ENCODE measurements at places on chromosomes 4 and X.

DNA sequence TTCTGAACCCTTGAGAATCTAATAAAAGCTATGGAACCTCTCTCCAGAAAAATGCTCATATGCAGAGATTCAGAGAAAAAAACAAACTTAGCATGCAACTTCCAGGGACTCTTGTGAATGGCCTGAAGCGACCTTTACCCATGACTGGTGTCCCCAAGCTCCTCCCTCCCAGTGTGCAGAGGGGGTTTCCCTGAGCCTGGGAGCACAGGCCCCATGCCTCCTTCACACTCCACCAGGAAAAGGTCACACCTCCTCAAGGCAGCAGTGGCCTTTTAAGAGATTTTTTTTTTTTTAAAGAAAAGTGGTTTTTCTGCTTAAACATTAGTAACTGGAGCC, 13.3 kb upstream of the UBA6 start:
- no peak for DNase-seq

- DNase-seq, result no peak
Measured at GRCh38 chrX:114800719-114801118, 216.7 kb downstream of the IL13RA2 start.

DNA sequence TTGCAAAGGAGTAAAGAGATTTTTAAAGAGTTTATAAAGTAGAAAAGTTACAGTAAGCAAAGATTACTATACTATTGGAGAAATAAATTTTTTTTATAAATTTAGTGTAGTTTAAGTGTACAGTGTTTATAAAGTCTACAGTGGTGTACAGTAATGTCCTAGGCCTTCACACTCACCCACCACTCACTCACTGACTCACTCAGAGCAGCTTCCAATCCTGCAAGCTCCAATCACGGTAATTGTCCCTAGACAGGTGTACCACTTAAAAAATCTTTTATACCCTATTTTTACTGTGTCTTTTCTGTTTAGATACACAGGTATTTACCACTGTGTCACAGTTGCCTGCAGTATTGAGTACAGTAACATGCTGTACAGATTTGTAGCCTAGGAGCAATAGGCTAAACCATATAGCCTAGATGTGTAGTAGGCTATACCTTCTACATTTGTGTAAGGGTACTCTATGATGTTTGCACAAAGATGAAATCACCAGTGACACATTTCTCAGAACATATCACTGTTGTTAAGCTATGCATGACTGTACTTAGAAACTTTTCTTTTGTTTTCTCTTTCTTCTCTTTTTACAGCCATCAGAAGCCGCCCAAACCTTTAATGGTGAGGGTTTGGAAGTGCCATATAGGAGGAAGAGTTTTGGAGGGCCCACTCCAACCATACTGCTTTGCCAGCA, 11.8 kb upstream of the SH3RF1 start:
- DNase-seq, result no peak

DNA sequence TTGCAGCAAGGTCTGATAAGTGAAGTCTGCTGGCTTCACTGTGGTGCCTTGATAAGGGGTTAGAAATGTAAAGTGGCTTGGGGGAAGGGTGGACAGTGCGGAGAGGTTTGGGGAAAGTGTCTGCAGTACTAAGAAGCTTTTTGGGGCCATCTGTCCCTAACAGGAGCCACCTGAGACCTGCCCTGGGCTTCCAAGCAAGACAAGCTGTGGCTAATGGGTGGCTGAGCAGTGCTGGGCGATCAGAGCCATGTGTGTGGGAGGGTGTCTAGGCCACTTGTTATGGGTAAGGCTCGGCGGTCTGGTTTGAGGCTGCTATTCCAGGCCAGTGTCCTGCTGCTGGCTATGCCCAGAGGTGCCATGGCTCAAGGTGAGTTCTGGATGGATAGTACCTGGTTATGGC, 185.4 kb upstream of the MTMR8 start:
- no peak for DNase-seq

- no peak for DNase-seq
Measured at GRCh38 chr4:40575846-40576245, 53.8 kb downstream of the RBM47 start.
